MV-4-11 (cell line): ENCODE measurements at places on chromosomes 11 and 22.

- no peak for DNase-seq
These were observed 4.8 kb downstream of the FBXO3 start for GRCh38 chr11:33769542-33769941.

DNA sequence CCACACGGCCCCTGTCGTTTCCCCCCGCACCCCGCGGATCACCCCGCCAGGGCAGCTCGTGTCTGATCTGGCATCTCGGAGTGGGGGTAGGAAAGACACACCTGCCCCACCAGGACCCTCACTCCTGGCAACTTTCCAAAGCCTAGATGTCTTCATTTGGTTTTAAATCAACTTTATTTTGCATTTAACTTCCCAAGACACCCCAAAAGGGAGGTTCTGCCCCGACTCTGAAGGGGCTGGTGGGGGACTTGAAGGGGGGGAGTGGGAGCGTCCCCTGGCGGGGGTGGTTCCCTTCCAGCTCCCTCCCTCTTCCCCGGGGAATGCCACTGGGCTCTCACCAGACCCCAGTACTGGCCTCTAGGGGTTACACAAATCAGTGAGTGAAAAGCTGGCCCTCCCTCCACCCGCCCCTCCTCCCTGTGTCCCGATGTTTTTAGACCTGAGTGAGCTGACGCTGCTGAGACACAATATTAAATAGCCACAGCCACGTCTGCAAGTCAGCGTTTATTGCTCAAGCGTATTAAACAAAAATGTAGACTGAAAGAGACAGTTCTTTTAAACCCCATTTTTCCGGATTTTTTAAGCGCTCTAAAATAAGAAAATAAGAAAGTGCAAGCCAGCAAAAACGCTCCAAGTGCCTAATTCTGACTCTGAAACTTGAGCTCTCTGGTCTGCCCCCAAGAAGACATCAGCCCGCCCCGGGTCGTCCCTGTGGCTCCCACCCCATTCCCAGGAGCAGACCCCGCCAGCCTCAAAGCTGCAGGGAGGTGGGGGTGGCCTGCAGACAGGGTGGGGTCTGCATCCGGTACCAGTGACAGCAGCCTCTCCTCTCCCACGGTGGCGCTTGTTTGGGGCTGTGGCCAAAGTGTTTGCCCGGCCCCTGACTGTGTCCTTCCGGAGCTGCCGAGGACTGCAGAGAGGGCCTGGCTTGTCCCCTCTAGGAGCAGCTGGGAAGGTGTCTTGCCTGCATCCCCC is 1.1 kb upstream of the TTLL8 start:
- DNase-seq: no peak

GRCh38 chr11:93608364-93608763 is 53.1 kb upstream of the CEP295 start:
- peak; percentile 76 for DNase-seq

DNA sequence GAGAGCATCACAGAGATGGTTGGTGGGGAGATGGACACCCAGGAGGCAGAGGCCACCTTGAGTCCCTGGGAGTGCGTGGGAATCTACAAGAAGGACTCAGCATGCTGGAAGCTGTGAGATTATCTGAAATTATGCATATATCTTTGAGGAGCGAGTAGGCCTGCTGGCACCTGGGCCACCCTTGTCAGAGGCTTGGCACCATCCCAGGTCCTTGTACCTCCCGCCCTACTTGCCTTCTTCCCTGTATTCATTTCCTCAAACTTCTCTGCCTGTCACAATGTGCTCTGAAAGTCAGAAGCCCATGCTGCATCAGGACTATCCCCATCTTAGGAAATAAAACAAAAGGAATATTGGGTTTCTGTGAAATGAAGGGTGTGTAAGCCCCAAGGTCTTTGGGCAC is 133.0 kb upstream of the CSNK2A3 start:
- DNase-seq: no peak

GRCh38 chr22:25701056-25701780 is 40.8 kb upstream of the MYO18B start:
- DNase-seq: no peak

DNA sequence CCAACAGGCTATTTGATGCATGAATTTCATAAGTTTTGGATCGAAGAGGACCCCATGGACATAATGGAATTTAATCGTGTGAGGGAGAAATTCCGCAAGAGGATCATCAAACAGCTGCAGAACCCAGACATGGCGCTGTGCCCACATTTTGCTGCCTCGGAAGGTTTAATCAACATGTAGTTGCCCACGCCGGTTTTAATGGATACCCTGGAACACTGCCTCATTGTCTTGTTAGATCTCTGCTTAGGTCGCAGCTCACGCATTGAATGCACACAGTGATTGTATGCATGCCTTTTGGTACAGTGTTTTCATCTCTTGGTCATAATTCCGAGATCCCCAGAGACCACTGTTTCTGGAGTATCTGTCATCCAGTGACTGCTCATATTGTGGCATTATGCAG is 46.8 kb downstream of the SLN start:
- DNase-seq: no peak

DNA sequence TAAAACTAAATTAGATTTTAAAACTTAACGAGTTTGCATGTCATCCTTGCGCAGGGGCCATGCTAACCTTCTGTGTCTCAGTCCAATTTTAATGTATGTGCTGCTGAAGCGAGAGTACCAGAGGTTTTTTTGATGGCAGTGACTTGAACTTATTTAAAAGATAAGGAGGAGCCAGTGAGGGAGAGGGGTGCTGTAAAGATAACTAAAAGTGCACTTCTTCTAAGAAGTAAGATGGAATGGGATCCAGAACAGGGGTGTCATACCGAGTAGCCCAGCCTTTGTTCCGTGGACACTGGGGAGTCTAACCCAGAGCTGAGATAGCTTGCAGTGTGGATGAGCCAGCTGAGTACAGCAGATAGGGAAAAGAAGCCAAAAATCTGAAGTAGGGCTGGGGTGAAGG is 10.6 kb downstream of the LIMK2 start:
- no peak for DNase-seq

DNA sequence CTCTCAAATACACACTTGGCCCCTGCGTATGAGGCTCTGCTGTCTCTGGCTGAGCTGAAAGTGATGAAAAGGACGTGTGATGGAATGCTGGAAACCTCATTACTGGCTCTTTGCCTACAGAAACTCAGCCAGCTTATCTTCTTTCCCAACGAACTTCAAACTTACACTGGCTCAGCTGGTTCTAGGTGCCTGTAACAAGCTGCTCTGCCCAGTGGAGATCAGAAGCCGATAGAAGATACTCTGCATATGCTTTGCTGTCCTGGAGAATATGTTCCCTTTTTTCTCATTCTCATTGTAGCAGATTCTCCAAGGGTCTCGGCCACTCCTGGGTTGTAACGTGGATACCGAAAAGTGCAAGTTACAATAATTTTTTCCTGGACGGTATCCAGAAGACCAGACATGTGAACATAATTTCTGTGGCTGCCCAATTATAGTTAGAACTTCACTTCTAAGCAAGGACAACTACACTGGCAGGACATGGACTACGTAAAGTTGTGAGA is 405.3 kb upstream of the CCDC90B start:
- DNase-seq: no peak

DNA sequence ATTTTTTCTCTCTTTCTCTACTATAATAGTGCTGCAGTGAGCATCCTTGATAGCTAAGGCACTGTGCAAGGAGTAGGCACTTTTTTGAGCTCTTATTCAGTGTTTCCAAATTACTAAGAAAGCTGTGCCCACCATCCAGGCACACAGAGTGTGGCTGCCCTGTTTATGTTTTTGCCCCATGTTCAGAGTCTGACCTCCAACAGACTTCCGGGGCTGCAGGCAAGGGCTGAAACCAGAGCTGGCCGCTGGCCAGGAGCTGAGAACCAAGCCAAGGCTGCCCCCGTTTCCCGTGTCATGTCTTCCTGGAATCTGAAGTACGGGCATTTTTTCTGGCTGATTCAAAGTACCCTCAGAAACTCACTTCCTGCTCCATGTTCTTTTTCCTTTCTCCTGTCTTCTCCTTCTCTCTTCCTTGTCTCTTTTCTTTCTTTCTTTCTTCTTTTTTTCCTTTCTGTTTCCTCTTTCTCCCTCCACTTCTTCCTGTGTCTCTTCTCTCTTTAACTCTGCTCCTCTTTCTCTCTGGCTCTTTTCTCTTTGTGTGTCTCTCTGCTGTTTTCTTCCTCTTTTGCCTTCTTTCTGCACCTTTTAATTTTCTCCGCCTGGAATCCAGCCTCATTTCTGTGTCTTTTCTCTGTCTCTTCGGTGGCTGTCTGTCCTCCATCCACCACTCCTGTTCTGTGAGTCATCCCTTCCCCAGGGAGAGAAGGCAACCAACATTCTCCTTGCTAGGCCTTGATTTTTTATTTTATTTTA is 17.0 kb upstream of the KCTD14 start:
- peak; percentile 61 for DNase-seq

DNA sequence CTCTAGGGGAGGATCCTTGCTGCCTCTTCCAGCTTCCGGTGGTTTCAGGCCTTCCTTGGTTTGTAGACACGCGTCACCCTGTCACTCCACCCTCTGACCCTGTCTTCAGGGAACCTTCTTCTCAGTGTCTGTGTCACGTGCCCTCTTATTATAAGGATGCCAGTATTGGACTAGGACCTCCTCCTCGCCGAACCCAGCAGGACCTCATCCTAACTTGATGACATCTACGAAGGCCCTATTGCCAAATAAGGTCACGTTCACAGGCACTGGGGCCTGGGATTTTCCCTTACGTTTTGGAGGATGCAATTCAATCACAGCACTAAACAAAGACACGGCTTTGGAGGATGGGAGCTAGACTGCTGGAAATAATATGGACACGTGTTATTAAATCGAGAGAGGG is 408.7 kb downstream of the BRD1 start:
- DNase-seq: no peak

DNA sequence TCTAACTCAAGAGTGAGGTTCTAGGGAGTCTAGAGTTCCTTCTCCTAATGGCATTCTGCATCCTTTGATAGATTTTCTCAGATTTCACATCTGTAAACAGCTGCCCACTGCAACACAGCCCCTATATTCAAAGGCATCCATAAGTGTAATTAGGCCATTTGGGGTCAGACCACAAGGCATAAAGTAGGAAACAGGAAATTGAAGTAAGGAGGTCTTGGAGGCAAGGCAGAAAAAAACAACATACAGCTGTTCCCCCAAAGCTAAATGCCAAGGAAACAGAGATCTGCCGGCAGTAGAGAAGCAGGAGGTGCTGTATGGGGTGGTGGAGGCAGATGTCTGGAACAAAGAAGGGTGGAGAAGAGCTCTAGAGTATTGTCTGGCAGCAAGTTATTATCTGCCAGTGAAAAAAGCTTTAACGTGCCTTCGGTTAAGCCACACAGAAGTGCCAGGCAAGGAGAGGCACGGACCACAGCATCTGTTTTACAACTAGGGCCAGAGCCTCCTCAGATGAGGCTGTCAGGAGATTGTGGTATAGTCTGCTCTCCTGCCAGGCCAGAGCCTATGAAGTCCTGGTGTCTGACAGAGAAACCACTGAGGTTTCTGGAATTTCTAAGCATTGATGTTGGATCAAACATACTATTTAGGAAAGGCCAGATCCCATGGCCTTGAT is 100.2 kb upstream of the CHRM4 start:
- no peak for DNase-seq

DNA sequence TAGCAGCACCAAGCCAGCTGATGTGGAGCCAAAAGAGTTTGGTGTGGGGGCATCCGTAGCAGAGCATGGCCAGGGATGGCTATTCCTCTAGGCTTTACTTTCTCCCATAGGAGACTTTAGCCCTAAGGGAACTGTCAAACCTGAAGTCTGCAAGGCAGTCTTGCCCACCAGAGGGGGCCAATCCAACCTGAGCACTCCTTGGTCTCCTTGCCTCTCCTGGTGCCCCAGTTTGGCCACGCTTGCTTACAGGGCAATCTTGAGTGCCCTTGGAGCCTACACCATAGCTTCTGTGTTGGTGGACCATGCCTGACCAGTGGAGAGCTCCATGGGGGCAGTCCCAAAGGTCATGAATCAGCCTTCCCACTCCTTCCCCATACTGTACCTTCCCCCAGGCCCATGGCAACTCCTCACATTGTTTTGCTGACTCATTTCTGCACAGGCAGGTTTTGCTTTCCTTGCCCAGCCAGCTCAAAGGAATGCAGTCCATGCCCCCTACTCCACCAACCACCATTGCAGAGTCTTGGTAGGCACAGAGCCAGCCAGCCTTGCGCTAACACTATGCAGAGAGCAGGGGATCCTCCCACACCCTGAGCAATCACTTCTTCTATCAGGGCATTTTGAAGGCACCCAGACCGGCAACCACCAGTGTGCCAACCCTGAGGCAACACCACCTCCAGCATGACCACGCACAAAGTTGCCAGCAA is 1421.2 kb upstream of the RAG2 start:
- DNase-seq: no peak

DNA sequence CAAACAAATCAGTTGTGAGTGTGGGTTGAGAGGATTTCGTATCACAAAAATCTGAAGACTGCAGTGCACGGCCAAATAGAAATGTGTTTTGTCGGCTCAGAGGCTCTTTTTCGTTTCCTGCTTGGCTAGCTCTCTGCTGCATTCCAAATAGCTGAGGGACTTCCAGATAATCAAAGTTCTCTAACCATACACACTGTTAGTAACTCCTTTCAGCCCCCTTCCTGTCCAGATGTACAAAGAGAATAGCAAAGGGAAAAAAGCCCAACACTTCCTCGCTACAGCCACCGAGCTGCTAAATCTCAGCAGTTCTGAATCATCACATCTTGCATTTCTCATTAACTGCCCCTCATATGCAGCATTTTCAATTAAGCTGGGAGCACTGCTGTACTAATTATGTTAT is 203.1 kb downstream of the TENM4 start:
- DNase-seq: no peak

- no peak for DNase-seq
These were observed 42.4 kb downstream of the PRR14L start for GRCh38 chr22:31707519-31707918.

GRCh38 chr11:119591836-119592310 is 137.1 kb downstream of the NECTIN1 start:
- no peak for DNase-seq

GRCh38 chr11:123173040-123173855 is 21.8 kb downstream of the CLMP start:
- DNase-seq: peak; percentile 62

DNA sequence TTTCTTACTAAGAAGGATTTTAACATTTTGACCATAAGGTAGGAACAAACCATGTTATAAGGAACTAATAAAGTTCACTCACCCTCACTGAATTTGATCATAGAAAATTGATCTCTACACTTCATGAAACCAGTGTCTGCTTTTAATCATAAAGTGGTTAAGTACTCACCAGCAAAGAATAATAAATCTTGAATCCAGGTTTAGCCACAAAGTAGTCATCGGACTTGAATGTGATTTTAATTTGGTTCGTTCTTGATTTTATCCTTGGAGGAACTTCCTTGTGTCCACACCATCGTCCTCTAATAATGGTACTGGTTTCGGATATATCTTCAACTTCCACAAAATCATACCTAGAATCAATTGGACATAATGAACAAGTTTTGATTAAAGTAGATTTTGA is 40.5 kb upstream of the DDI1 start:
- no peak for DNase-seq

- DNase-seq: no peak
These were observed 270.4 kb downstream of the MIAT start for GRCh38 chr22:26927821-26928220.

- no peak for DNase-seq
These were observed 56.1 kb downstream of the FLI1 start for GRCh38 chr11:128749974-128750373.
